Activated naive CD8-positive, alpha-beta T cell treated with anti-CD3 and anti-CD28 coated beads, Interleukin-2, amount 10 ng/mL, durations not matched to agents 7 days and 5 days (primary cell): ENCODE measurements at places on chromosomes 13 and 19.
A peak's percentile ranks its signal among the peaks of the same experiment; 100 is the strongest.

DNA sequence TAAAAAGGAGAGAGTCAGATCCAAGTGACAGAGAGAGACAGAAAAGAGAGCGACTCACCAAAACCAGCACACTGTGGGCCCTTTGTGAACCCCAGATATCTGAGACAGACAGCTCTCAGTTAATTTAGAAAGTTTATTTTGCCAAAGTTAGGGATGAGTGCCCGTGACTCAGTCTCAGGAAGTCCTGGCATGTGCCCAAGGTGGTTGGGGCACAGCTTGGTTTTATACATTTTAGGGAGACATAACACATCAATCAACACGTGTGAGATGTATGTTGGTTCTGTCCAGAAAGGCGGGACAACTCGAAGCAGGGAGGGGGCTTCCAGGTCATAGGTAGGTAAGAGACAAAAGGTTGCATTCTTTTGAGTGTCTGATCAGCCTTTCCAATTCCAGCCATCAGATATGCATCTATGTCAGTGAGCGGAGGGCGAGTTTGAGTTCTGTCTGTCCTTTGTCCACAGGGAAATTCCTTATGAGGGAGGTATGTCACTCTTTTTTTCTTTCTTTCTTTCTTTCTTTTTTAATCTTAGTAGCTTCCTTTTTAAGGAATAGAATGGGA, 37.2 kb upstream of the ATP11A start:
- DNase-seq = no peak

GRCh38 chr19:43782689-43783231, 2.0 kb upstream of the KCNN4 start:
- DNase-seq = no peak

DNA sequence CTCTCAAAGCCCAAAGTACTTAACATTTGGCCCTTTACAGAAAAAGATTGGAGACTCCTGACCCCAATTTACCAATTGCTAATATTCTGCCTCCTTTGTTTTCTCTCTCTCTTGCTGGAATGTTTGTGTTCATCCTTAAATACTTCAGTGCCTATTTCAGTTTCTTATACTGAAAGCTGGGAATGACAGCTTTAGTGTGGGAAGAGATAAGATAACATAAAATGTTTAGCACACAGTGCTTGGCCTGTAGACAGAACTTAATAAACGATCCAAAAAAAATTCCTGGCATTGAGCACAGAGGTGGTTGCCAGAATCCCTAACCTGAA, 3.0 kb upstream of the PLEKHF1 start:
- no peak for DNase-seq

DNA sequence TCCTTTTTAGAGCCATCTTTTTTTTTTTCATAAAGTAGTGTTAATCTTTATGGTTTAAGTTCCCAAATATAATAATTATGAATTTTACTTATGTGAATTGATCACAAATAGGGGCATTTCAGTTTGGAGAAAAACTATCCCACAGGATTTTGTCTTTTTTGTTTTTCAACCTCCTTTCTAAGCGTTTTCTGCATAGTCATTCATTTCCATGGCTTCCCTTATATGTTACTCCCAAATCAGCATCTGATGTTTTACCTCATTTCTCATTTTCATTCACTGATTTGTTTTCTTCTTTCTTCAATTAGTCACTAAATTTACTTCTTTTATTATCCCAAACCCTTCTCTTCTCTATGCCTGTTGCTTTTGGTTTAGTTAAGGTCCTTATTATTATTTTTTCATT, 24.7 kb downstream of the PDS5B start:
- DNase-seq = no peak

DNA sequence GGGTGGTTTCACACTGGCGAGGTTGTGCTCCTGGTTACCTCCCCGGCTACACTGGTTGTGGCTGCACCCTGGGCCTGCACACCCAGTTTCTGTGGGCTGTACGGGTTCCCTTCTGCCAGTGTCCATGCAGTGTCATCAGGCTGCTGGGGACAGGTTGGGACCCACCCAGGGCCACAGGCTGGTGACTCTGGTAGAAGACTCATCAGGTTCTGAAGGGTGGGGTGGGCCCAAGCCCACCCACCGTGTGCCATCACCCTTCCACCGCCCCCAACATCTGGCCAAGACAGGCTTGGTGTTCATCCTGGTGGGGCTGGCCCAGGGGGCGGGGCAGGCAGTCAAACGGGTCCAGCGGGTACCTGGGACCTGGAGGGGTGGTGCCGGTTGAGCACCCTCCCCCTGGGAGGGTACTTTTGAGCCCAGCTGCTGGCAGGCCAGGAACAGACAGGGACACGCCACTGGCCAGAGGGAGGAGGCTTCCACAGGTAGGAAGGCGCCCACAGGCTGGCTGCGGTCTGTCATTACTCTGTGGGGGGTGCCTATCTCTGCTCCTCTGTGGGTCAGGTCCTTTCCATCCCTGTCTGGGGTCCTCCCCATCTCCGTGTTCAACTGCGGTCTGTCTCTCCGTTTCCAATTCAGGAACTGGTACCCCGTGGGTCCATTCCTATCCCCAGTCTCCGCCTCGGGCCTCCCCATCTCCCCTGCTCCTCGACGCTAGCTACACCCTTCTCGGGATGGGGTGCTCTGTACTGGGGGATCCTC, at the start of gene RNF225:
TSS of gene RNF225 (plus strand) at position 437 of the 759 bp plus-strand sequence. CDS start 434 bp downstream, outside the sequence.
- no peak for DNase-seq

GRCh38 chr19:40433391-40434216, 7.8 kb upstream of the SERTAD1 start:
- DNase-seq = peak; percentile 73

- no peak for DNase-seq
Observed at GRCh38 chr19:58578012-58578925, 5.1 kb upstream of the MZF1 start.

DNA sequence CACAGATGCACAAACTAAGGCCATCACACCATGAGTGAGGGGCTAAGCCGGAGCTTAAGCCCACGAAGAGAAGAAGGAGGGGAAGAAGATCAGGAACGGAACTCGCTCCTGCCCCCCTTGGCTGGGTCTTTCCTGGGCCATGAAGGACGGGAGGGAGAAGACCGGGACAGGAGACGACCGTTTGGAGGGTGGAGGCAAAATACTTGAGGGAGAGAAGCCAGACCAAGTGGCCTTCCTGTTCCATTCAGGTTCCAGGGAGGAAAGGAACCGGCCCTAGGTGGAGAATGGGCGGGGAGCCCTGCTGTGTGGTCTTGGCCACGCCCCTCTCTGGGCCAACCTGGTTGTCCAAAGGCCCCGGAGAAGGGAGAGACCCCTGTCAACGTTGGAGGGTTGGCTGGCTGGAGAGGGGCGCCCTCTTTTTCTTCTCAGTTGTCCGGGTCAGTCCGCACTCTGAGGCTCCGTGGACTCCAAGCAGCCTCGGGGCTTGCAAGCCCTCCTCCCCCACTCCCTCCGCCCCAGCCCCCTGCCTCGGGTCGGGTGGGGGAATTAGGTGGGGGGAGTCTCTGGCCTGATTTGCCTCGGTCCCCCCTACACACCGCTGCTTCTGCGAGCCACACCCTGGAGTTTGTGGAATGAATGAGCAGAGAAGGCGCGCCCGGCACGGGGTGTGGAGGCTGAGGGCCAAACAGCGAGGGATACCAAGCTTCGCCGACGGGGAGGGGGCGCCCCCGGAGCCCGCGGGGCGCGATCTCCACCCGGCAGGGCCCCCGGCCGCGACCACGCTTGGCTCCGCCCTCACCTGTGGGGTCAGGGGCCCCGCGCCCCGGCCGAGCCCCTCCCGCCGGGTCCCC, 757 bp downstream of the FBN3 start:
- DNase-seq = no peak

GRCh38 chr13:75803164-75803611, 167.1 kb downstream of the LMO7 start:
- DNase-seq = peak; percentile 29
